ENCODE measurements at places on chromosomes 11 and 22.

DNA sequence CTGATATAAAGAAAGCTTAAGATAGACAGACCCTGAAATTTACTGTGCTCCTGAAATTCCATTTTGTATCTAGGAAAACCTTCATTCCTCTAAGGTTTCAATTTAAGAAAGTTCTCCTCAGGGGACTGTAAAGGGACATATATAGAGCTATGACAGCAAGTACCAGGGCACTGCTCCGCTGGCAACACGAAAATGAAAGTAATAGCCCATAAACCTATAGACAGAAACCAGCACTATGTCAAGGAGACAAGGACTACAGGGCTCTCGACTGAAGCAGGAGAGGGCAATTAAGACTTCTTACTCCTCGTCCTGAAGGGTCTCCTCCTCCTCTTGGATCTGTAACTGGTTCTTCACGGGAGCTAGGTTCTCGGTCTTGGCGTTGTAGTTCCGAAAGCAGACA lies 6.9 kb downstream of the FEZ1 start:
- DNase-seq, result no peak

- no peak for DNase-seq
Measured at GRCh38 chr11:17397311-17398002, 9.0 kb upstream of the KCNJ11 start.

DNA sequence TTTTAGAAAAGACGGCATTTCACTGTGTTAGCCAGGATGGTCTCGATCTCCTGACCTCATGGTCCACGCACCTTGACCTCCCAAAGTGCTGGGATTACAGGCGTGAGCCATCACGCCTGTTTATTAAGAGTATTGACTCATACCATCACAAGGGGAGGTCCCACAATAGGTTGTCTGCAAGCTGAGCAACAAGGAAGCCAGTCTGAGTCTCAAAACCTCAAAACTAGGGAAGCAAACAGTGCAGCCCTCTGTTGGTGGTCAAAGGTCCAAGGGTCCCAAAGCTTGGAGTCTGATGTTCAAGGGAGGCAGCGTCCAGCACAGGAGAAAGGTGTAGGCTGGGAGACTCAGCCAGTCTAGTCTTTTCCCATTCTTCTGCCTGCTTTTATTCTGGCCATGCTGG lies 32.8 kb upstream of the LDLRAD3 start:
- no peak for DNase-seq

- no peak for DNase-seq
Measured at GRCh38 chr22:20396639-20397038, 2.7 kb downstream of the ZNF74 start.

DNA sequence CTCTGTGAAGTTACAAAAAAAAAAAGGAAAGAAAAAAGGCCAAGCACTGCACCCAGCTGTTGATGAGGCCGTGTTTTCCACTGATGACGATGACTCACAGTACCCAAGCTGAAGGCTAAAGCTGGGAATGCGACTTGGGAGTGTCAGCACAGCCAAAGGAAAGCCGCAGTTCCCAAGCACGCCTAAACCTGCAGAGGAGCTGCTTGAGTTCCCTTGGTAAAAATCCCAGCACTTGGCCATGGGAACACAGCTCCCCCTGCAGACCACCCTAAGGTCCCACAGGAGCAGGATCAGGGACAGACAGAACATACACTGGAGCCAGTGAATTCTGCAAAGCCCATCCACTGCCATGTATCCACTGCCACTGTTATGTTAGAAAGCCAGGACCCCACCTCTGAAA lies 39.9 kb downstream of the SERGEF start:
- peak; percentile 17 for DNase-seq

DNA sequence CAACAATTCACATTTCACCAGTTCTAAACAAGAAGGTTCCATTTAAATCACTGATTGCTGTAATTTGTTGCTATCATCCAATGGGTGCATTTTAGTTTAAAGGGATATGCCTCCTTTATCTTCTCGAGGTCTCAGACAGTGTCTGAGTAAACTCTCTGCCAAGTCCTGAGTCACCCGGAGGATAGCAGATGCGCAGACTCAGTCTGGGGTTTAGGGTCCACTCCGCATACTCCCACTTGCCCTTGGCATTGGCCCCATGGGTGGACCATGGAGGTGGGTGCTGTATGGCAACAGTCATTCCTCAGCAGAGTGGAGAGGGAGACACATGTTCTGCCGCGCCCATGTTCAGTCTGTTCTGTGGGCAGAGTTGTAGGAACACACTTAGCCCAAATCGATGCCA lies 65.4 kb upstream of the CRTAM start:
- DNase-seq, result no peak

GRCh38 chr11:95512682-95513081 lies 276.9 kb downstream of the FAM76B start:
- DNase-seq, result no peak

- no peak for DNase-seq
Measured at GRCh38 chr11:95693298-95693697, 96.3 kb downstream of the FAM76B start.

DNA sequence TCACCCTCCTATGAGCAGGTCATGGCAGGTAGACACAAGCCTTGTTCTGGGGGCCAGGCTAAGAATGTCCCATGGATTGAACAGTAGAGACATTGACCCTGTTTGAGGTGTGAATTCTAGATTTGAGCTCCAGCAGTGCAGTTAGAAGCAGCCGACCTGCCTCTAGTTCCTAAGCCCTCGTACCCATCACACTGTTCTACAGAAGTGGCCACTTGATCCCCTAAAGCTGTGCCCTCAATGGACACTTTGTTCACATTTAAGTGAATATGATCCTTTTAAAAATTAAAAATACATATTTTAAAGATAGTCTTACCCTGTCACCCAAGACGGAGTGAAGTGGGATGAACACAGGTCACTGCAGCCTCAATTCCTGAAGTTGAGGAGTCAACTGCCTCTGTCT lies 122.0 kb downstream of the MED15 start:
- no peak for DNase-seq

DNA sequence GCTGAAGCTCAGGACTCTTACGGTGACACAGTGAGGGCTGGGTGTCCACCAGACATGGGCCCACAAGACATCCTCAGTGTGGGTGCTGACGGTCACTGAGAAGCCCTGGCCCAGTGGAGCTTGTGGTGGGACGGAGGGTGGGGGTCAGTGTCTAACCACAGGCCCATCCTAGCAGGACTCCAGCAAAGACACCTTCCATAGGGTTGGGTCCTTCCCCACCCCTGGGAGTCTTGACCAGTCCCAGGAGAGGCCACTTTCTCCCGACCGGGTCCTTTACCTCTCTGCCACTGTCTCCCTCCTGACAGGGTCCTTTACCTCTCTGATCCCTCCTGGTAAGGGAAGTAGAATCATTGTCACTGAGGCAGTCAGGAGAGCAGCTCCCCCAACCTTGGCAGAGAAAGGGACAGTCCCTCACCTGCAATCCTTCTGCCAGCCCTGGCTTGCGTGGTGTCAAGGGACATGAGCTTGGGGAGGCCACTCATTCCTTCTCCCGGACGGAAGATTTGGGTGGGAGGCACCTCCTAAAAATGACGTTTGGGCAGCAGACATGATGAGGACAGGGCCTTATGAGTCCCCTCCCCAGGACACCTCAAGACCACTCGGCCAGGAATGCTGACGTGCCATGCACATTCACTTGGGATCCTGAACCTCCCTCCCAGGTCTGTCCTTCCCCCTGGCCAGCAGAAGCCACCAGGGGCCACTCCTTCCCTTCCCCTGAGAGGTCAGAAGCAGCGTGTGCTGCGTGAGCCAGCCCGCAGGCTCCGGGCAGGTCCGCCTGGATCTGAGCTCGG lies 91.5 kb upstream of the FGF3 start:
- DNase-seq, result no peak

DNA sequence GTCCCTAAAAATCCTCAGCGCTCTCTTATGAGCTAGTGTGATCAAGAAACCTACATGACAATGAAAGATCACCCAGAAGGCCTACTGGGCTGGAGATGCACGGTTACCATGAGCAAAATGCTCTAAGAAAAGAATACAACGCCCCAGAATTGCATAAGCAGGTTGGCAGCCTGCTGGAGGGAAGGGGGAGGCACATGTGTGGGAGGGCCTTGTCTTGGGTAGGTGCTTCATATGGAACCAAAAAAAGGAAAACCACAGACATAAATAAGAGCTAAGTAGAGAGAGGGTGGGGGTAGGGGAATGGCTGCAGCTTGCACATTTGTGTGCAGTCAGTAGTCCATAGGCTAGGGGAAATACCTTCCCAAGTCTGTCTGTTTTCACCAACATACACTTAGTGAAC lies 2.8 kb downstream of the SIAE start:
- peak; percentile 70 for DNase-seq

- no peak for DNase-seq
Measured at GRCh38 chr11:119790476-119790875, 61.5 kb upstream of the NECTIN1 start.

GRCh38 chr11:130601764-130602460 lies 153.5 kb downstream of the ADAMTS15 start:
- no peak for DNase-seq

- DNase-seq, result peak; percentile 45
Measured at GRCh38 chr11:86177302-86177701, 67.3 kb upstream of the EED start.

GRCh38 chr11:17385926-17386325 lies 2.5 kb downstream of the KCNJ11 start:
- DNase-seq, result no peak

DNA sequence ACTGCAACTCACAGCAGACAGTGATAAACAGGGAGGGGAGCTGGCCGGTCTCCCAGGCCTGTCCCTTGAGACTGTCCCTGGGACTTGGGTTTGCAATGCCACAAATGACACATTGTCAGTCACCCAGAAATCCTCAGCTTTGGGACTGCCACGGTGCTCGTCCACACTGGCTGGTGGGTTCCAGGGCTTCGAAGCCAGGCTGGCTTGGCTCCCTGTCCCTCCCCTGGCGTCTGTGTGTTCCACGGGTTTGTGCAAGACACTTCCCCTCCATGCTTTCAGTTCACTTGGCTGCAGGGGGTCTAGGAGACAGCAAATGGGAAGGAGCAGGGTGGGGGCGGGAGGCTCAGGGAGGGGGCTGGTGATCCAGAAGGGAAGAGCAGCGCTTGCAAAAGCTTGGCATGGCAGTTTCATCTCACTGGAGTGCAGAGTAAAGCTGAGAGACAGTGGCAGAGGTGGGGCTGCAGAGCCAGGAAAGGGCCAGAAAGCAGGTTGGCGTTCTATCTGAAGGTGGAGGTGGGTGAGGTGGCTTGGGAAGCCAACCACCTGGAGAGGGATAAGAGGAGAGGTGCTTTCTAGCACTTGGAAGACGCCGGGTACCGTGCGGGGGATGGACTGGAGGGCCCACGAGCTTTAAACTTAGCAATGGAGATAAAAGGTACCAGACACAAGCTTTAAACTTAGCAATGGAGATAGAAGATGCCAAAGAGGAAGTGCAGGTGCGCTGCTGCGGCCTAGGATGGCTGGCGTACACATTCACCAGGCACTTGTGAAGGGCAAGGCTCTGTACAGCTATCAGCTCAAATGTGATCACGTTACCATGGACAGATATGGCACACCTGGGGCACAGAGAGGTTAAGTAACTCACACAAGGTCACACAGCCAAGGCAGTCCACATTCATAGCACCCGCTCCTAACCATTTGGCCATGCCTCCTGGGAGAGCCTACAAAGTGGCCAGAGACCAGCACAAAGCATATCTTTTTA lies 86.4 kb upstream of the SHISAL1 start:
- DNase-seq, result no peak

All from suppressor macrophage (primary cell).